Cardiac ventricle fibroblast (primary cell): ENCODE measurements at places on chromosomes 1 and 21. TPM values are rescaled to one million over a fixed set of nuclear protein-coding genes. Genes with fewer than 3 reads are reported as not detected.

Gene CELSR2
- total RNA-seq = 0.34 and 0.44 TPM in 2 replicates

Gene SLAMF9
- total RNA-seq = not detected in 2 replicates

Gene DIRAS3
- total RNA-seq = 4.4 and 6.2 TPM in 2 replicates

Gene IQGAP3
- total RNA-seq = 0.87 and 1.5 TPM in 2 replicates

Gene HAO2
- not detected in 2 replicates for total RNA-seq

Gene COL8A2
- 1.8 and 2.5 TPM in 2 replicates for total RNA-seq

Gene OR2M4
- total RNA-seq = not detected in 2 replicates

Gene ARF1
- total RNA-seq = 270 and 296 TPM in 2 replicates

Gene CBR1
- 211 and 271 TPM in 2 replicates for total RNA-seq

Gene CD1E
- not detected in 2 replicates for total RNA-seq

Gene PSRC1
- 7.2 and 7.4 TPM in 2 replicates for total RNA-seq

Gene CCDC27
- not detected in 2 replicates for total RNA-seq

Gene OR2M3
- not detected in 2 replicates for total RNA-seq

Gene ASCL5
- total RNA-seq = 0.34 TPM in 1 of 2 replicates, not detected in the other

Gene SLAMF1
- not detected in 2 replicates for total RNA-seq

Gene HAPLN2
- 2.2 TPM in 1 of 2 replicates, not detected in the other for total RNA-seq

Gene TSTD1
- 14.5 and 21.0 TPM in 2 replicates for total RNA-seq

Gene PLA2G2F
- not detected in 2 replicates for total RNA-seq

Gene BGLAP
- total RNA-seq = 0.59 TPM in 1 of 2 replicates, not detected in the other

Gene CADM3
- 185 and 186 TPM in 2 replicates for total RNA-seq

Gene TNFAIP8L2
- total RNA-seq = 0.19 TPM in 1 of 2 replicates, not detected in the other

Gene L1TD1
- total RNA-seq = not detected in 2 replicates

Gene CD34
- 6.1 and 7.4 TPM in 2 replicates for total RNA-seq

Gene SYNC
- 42.6 and 43.4 TPM in 2 replicates for total RNA-seq

Gene ACTN2
- total RNA-seq = not detected in 2 replicates
